Stimulated activated CD4-positive, alpha-beta T cell treated with anti-CD3 and anti-CD28 coated beads, TNF-alpha, amount 100 ng/mL, for 1 hour (primary cell): ENCODE measurements at places on chromosomes 5 and 9.

DNA sequence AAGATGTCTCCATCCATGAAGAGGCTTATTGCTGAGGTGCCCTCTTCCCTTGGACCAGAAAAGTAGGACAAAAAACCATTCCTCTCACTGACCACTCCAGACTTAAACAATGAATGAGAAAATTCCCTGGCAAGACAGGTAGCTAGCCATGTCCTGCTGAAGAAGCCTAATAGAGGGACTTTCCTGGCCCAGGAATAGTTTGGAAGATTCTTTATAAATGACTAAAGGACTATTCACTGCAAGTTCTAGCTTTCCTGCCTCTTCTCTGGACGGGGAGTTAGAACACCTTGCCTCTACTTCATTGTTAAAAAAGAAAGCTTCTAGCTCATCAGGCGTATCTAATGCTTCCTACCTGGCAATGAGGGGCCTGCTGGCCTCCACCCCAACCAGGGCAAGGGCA lies 153.6 kb downstream of the NR3C1 start:
- no peak for DNase-seq

- DNase-seq: no peak
Observed at GRCh38 chr9:136665704-136666371, 3.1 kb downstream of the EGFL7 start.

- DNase-seq: no peak
Observed at GRCh38 chr5:1975898-1976765, 93.4 kb upstream of the IRX4 start.

GRCh38 chr9:114037249-114037648 lies 40.9 kb downstream of the AMBP start:
- DNase-seq: no peak

- DNase-seq: no peak
Observed at GRCh38 chr5:78589923-78590322, 58.6 kb downstream of the LHFPL2 start.

GRCh38 chr5:60820593-60821487 lies 23.2 kb downstream of the ELOVL7 start:
- no peak for DNase-seq

- no peak for DNase-seq
Observed at GRCh38 chr5:64100203-64100602, 65.4 kb upstream of the RNF180 start.

DNA sequence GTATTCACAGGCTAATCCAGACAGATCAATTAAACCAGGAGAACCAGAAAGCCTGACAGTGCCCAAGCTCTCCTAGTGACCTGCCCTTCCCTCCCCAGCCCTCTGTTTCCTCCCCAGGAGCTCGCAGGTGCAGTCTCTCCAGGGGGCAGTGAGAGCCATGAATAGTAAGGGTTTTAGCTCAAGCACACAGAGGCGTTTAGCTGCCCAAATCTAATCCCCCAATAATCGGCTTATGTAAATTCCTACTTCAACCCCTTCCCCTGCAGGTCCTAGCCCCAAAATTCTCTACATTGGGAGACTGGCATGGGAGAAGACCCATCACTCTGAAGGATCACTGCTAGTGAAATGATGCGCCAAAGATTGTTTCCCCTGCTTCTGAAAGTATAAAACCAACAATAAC lies 10.5 kb upstream of the TAL2 start:
- DNase-seq: no peak

- DNase-seq: no peak
Observed at GRCh38 chr5:178769617-178770260, 39.3 kb upstream of the ZNF354A start.

DNA sequence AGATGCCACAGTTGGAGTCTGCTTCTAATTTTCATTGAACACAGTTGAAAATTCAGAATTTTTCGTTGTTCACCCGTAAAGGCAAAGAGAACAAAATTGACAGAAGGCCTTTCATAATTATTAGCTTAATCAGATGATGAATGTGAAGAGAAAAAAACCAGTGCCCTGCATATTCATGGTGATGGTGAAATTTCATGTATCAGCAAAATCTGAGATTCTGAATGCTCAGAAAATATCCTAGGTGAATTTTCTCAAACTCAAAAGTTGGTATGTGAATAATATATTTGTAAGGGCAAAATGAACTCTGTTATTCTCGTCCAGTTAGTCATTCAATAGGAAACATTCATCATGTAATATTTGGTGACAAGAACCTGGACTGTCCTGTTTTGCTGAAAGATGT lies 135.9 kb upstream of the DHFR start:
- DNase-seq: no peak

DNA sequence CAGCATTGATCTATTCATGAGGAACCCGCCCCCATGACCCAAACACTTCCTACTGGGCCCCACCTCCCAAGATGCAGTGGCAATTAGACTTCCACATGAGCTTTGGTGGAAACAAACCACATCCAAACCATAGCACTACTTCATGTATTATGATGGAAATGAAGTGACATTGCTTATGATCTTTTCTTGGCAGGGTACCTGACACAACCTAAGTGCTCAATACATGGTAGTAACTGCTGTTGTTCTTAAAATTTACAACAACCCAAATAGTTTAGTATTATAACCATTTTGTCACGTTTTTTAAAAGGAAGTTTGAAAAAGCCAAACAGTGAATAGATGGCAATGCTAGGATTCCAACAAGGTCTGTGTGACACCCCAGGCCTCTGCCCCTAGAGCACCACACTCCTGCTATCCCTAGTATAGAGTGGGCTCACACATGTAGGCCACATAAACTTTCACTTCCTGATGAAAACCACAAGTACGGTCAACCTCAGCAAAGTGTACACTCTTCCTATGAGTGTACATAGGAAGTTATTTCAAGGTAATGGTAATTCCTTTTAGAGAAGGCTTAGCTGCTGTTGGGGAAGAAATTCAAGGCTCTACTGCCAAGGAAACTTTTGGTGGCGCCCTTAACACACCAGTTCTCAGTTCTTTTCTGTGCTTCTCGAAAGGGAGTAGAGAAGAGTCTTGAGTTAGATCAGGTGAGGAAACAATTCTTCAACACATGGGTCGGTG lies 97.6 kb downstream of the ARSB start:
- DNase-seq: no peak

DNA sequence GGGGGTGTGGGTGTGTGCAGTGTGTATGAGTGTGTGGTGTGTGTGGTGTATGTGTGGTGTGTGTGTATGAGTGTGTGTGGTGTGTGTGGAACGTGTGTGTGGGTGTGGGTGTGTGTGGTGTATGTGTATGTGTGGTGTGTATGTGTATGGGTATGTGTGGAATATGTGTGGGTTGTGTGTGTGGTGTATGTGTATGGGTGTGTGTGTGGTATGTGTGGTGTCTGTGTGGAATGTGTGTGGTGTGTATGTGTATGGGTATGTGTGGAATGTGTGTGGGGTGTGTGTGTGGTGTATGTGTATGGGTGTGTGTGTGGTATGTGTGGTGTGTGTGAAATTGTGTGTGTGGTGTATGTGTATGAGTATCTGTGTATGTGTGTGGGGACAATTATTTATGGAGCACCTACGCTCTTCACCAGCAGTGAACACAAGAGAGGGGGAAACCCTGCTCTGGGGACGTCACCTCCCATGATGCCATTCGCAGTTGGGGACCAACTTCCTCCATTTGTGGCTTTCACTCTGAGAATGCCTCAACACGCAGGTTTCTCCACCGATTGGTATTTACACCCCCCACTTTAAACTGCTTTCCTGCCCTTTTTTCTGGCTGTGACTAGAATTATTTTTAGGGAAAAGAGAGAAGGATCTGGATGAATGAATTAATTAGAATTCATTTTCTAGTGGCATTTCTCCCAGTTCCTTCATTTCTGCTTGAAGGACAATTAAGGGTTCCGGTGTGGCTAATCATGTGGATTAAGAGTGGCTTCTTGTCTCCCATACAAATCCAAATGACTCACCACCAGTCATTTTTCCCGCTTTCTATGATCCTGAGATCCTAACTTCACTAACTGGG lies 238.1 kb downstream of the ROR2 start:
- DNase-seq: no peak

DNA sequence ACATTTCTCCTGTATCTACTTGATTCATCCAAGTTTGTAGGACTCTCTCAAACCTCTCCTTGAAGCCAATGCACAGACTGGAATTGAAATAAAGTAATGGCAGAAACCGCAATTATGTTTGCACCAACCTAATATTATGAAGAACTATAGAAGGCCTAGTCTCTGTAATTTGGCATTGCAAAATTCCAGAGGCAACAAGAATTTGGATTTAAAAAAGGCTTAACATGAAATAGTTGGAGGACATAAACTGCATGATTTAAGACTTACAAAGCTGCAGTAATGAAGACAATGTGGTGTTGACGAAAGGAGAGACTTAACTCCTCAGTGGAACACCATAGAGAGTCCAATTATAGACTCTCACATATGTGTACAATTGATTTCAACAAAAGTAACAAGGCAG lies 117.8 kb upstream of the MINAR2 start:
- no peak for DNase-seq

- no peak for DNase-seq
Observed at GRCh38 chr9:33377089-33377715, 25.2 kb downstream of the AQP7 start.

GRCh38 chr5:132491368-132492364 lies 1.1 kb upstream of the IRF1 start:
- no peak for DNase-seq

- no peak for DNase-seq
Observed at GRCh38 chr9:113863345-113863744, 12.8 kb upstream of the ZNF618 start.
